Thymus (tissue), 14 donors: ENCODE measurements at places on chromosomes 5 and 9. TPM values are rescaled to one million over a fixed set of nuclear protein-coding genes. Genes with fewer than 3 reads are reported as not detected.

GRCh38 chr5:101917166-101917565 lies 378.9 kb downstream of the SLCO4C1 start:
- no peak for DNase-seq

Gene MAP1B
- 3.1 TPM for polyA plus RNA-seq

Gene IFNB1
- polyA plus RNA-seq = 0.11 TPM

DNA sequence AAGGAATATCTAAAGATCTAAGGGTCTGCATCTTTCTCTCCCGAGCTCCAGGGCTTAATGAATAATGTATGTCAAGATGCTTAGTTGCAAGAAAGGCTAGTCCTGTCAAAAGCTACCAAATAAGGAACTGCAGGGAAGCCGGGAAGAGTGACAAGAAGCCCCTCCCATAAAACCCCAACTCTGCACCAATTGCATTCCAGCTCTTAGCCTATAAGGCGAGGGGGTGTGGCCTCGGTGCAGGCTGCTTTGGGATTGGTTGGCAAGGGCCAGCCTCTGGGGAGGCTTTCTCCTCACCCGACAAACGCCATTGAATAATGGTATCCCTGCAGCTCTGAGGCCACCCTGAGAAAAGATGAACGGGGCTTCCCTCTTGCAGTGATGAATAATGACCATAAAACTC lies 416.9 kb downstream of the RAB3C start:
- DNase-seq = no peak

DNA sequence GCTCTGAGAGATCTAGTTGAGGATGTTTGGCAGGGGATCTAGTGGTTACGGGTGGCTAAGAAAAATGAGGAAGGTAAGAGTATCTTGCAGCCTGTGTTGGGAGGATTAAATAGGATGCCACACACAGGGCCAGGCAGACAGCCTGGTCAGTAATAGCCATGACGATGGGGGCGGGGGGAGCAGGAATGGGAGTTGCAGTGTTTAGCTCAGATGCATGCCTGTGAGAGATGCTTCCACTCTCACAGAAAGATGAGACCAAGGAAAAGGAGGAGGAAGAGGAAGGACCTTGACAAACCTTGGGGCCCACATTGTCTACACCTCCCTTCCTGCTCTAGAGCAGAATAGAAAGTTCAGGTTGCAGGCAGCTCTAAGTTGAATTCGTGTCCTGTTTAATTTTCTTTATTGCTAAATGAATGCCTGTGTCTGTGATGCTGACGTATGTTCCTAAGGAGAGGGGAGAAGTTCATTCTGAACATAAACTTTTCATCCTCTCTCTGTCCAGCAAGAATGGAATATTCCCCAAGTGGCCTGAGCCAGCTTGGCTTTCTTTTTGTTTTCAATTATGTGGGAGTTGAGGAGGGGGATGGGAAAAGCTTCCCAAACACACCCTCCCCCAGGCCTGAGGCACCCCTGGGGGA lies 28.7 kb downstream of the TGFBI start:
- no peak for DNase-seq
